COR-L47 (cell line): ENCODE measurements at places on chromosomes 5 and 9.

- no peak for DNase-seq
Measured at GRCh38 chr9:19568946-19569345, 160.1 kb downstream of the ACER2 start.

- peak; percentile 68 for DNase-seq
Measured at GRCh38 chr9:19618816-19619215, 170.0 kb downstream of the SLC24A2 start.

DNA sequence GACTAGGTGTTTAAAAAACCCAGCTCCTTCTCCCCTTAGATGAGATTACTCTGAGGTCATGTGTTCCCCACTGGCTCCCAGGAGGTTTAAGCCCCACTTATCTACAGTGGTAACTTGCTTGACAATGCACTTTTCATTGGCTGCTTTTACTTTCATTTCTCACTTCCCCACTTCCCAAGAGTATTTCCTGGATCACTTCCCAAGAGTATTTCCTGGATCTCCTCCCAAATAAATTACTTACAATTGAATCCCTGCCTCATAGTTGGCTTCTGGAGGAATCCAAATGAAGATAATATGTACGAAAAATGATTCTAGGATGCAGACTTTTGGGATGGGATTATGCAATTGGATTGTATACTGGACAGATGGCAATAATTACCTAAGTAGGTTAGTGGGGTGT lies 47.1 kb upstream of the CHSY3 start:
- DNase-seq, result no peak

DNA sequence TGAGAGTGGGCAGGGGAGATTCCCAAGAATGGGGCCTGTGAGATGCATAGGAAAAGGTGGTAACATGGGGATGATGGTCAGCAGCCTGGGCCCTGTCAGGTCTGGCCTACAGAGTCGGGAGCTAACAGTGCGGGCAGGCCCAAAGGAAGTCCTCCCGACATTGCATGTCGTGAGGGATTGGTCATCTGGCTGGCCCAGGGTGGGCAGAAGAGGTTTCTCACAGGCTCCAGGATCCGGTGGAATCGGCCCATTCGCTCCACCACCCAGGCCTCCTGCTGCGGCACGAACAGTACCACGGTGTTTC lies 514 bp downstream of the STOML2 start:
- no peak for DNase-seq

DNA sequence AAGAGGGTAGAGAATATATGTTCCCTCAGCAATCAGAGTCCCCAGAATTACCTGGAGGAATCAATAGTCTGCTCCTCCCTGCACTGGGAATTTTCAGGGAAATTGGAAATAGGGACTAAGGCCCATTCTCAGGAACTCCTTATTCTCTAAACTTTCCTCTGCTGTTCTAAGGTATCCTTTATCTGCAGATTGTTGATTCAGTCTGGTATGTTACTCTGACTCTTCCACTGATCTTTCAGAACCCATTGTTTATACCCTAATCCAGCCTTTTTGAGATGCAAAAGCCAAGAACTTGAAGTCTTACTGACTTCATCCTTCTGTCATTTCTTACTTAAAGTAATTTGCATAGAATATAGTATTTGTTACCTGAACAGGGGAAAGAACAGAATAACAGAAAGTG lies 143.5 kb upstream of the PPP1R2B start:
- DNase-seq, result no peak

DNA sequence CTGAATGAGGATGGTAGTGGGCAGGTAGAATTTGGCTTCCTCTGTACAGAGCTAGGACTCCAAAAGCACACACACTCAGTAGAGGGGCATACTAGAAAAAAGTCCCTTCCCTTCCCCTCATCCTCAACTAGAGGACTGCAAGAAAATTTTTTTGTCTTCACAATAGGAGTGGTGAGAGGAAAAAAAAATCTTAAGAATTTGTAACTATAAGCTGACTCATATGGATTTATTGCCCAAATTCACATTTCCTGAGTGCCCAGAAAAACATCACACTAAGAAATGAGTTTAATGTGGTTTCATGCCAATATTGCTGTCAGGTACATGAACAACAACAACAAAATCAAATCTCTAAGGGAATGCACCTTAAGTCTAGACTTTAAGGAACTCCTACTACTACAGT lies 43.7 kb downstream of the RANBP6 start:
- no peak for DNase-seq

DNA sequence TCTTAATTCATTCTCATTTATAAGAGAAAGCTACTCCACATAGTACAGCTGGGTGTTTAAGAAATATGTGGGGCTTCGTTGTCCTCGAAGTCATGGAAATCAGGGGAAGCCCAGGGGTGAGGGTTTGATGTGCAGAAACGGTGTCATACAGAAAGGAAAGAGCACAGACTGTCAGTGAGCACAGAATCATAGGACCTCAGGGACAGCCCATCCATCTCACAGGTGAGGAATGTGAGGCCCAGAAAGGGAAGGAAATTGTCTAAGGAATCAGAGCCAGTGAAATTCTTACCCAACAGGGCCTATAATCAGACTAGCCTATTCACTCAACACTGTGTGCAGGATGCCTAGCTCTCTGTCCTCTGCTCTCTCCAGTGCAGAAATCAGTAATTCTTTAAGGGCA lies 535.6 kb downstream of the SPOCK1 start:
- no peak for DNase-seq

DNA sequence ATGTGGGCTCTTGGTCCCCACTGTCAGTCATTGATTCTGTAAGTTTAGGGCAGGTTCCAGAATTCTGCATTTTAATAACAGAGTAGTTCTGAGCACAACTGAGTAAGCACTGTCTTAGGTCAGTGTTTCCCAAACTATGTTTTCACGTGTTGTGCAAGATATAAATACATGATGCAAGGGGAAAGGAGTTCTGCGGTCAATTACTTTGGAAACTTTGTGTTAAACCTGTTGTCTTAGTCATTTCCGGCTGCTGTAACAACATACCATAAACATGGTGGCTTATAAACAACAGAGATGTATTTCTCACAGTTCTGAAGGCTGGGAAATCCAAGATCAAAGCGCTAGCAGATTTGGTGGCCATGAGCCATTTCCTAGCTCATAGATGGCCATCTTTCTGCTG lies 69.8 kb downstream of the EQTN start:
- DNase-seq, result no peak

DNA sequence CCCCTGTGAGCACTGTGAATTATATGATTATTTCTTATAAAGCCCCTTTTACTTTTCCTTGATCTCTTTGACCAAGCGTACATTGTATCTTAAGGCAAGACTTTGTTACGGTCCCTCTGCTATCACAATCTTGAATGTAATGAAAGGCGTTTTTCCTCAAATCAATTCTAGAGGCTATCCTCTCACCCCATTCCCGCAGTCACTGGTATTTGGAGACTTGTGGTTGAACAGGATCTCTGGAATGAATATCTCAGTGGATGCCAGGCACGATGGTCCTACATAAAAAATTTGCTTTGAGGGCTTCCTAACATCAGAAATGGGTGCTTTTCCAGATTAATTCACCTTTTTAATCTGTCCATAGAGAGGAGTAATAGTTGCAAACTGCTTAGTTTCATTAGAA lies 151.4 kb upstream of the PAPPA start:
- DNase-seq, result no peak

- no peak for DNase-seq
Measured at GRCh38 chr5:38515646-38516045, 40.8 kb downstream of the LIFR start.

- no peak for DNase-seq
Measured at GRCh38 chr9:72043576-72043975, 16.8 kb downstream of the C9orf57 start.

DNA sequence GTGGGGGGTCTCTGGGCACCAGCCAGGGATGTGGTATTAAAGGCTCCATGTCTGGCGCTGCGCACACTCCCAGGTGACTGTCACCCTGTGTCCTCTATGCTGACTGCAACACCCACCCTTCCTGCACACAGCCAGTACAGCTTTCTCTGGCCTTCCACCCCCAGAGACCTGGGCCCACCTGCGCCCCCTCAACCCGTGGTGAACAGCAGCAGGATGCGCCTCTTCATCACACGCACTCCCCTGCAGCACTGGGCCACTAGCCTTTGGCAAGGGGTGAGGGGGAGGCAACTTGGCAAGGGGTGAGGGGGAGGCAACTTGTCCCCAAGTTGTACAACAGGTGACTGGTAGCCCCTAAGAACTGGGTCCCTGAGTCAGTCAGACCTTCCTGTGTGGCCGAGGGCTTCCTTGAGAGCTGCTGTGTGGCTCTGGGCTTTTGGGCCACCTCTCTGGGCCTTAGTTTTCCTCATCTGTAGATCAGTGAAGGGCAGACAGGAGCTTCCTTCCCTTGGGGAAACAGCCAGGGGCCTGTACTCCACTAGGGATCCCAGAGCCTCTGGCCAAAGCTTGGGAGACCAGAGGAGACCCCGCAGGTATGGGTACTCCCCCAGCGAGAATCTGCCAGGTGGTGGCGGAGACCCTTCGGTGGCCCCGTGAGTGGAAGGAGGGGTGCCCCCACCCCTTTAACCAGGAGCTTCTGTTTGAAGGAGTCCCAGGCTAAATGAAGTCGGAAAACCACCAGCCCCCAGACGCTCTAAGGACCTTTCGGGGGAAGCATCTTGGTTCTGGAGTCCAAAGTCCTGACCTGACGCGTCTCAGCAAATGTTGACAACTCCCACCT lies 4.5 kb downstream of the CRAT start:
- no peak for DNase-seq

DNA sequence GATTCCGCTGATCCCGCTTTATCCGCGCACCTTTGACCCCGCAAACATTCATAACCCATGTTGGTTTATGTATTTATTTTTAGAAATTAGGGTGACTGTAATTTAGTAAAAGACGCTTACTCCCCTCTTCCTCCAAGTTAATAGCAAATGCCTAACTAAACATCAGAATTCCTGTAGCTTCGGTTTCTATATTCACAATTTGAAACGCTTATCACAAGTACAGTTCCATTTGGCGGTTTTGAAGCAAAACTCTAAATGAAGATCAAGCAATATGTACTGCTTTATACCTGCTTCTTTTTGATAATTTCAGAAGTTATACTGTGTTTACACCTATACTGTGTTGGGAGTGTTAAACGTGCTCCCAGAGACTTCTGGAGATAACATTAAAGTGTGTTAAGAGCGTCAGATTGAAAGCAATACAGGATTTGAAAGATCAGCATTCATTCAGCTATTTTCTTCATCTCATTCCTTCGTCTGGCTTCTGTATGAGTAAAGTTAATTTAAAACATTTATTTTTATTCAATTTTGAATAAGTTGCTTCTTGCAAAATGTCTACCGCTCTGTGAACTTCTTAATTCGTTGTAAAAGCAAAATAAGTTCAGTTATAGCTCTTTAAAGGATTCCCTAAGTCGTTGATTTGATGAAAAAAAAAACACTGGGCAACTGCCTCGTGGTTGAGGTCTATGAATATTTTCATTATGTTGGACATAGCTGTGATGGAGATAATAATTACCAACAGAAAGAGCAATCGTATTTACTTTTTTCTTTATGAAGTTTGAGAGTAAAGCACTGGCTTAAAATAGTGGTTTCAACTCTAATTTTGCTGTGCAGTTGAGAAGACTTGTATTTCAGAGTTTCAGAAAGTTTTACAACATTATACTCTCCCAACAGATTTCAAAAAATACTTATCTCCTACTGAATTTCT lies 2.5 kb downstream of the PRDM6 start:
- DNase-seq, result no peak

DNA sequence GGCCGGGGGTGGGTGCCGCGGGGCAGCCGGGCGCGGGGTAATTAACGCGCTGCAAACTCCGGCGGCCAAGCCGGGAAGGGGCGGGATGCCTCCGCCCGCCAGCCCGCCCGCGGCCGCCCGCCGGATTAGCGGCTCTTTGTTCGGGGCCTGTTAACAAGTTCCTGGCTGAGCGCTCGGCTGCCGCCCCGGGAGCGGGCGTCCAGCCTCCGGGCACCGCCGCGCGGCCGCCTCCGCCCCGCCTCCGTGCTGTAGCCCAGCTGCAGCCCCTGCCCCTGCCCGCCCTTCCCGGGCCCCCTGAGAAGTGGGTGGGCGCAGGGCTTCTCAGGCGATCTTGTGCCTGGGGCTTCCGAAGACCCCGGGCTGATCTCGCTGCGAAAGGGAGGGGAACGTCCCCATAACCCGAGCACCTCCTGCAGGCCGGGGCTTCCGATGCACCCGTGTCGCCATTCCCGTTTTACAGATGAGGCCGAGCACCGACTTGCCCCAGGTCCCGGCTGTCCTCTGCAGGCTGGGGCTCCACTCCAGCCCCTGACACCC lies 7.5 kb downstream of the UNC5A start:
- peak; percentile 69 for DNase-seq

DNA sequence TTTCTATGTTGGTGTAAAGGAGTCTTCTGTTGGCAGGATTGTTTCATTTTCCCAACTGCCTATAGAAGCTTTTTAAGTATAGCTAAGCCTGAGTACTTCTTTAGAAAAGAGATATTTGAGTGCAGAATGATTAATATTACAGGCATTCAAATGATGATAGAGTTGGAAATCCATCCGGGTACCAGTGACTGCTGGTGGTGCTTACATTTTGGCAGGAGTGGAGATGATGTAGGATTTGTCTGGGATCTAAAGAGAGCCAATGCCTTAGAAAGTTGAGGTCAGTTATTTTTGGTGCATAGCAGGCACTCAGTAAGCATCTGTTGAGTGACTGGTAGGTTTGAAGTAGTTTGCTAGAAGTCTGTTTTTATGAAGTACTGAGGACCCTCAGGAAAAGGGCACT lies 433.5 kb downstream of the DMAC1 start:
- DNase-seq, result no peak

DNA sequence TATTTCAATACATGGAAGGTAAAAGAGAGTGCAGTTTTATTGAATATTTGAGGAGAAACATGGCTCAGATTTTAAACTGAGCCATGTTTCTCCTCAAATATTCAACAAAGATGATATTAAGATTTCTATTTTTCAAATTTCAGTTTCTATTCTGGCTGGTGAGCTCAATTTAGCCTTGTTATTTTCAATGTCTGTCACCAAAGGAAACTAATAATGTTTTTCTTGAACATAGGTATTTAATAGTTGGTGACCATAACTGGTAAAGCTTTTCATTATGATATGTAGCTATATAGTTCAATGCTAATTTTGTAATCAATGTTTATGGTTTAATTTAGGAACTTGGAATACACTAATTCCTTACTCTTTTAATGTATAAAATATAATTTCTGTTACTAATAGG lies 177.4 kb downstream of the FER start:
- no peak for DNase-seq

DNA sequence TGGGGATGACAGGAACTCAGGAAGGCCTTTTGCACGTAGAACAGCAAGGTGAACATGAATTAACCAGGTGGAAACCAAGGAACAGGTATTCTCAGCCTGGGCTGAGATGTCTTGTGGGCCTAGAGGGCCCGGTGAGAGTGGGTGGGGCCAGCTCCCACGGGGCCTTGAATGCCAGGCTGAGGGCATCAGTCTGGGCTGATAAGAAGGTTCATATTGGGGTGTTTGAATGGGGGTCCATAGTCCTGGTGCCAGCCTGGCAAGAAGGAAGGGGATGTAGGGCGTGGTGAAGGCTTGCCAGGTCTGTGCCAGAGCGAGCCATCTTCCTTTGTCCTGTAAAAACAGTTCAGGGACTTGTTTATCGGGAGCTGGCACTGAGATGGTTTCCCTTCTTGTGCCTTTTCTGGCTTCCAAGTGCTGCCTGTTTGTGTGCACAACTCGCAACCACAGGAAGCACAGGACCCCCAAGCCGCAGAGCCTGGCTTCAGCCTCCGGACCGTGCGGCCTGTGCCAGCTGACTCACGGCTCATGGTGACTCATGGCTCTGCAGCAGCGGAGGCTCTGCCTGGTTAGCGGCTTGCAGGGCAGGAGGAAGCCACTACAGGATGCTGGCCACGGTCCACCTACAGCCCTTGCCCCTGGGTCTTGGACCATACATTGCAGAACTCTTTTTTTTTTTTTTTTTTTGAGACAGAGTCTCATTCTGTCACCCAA lies 2.4 kb downstream of the CARD19 start:
- DNase-seq, result no peak

- DNase-seq, result peak; percentile 85
Measured at GRCh38 chr9:119556129-119556875, 187.1 kb upstream of the BRINP1 start.
